ENCODE measurements at places on chromosomes 6 and 20.
A peak's percentile ranks its signal among the peaks of the same experiment; 100 is the strongest.

DNA sequence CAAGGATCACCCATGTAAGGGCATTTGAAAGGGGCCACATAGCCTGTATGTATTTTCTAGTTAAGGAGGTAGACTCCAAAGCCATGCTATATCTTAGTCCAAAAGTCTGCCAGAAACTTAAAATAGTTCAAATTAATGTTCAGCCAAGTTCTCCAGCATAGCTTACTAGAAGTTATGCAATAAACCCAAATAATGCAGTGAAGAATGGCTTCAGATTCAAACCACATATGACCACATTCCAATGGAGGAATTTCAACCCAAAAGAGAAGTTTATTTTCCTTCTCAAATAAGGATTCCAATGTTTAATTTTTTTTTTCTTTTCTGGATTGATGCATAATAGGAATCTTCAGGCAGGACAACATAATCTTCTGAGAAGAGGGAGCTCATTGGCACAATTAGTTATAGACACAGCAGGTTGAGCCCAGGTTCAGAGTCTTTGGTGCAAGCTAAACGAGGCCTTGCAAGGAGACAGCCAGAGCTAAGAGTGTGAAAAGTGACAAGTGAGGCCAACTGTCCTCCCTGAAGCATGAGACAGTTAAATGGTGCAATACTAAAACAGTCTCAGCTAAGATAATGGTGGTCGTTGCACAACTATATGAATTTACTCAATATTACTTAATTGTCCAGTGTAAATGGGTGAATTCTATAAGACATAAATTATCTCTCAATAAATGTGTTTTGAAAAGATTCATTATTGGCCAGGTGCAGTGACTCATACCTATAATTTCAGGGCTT, 598.8 kb upstream of the CDH4 start:
- no peak overlapping the region for H3K27ac ChIP-seq
- H3K36me3 ChIP-seq: no peaks in the 10 kb centered on the region

- H3K4me3 ChIP-seq: peak overlapping the region; percentile 75
- H3K27me3 ChIP-seq: no peaks in the 10 kb centered on the region
- peaks cover 28% of the 10 kb centered on the region for H3K36me3 ChIP-seq
- H3K4me1 ChIP-seq: peaks cover 8% of the 10 kb centered on the region
Observed at GRCh38 chr20:49219924-49220831, 962 bp downstream of the DDX27 start.

DNA sequence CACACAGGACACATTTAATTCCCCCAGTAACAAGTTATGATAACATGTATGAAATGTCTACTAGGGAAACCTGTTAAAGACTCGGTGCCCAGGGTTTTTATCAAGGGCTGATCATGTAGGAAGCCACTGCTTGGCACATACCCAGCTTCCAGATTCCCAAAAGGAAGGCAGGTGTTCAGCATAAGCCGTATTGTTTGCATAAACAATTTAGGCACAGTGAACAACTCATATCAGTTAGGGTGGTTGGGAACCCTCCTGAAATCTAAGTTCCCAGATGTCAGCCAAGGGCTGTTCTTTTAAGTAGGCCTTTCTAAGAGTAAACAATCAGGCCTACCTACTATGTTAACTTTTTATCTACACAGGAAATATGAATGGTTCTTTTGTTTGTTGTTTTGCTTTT, 74.1 kb downstream of the ASXL1 start:
- H3K4me3 ChIP-seq: no peak overlapping the region
- H3K36me3 ChIP-seq: peaks cover 12% of the 10 kb centered on the region
- DNase-seq: no peak
- H3K27ac ChIP-seq: no peak overlapping the region

- H3K36me3 ChIP-seq: no peaks in the 10 kb centered on the region
- no peak overlapping the region for H3K4me3 ChIP-seq
- no peaks in the 10 kb centered on the region for H3K27me3 ChIP-seq
- DNase-seq: no peak
Observed at GRCh38 chr6:155755452-155755851, 299.8 kb upstream of the NOX3 start.

GRCh38 chr20:22720206-22720605, 135.8 kb upstream of the FOXA2 start:
- DNase-seq: no peak
- peaks cover 4% of the 10 kb centered on the region for H3K4me1 ChIP-seq
- H3K4me3 ChIP-seq: no peak overlapping the region
- H3K27me3 ChIP-seq: no peaks in the 10 kb centered on the region
- H3K36me3 ChIP-seq: no peaks in the 10 kb centered on the region

GRCh38 chr6:26571592-26572296, 25.0 kb upstream of the ABT1 start:
- H3K27ac ChIP-seq: no peak overlapping the region
- peak overlapping the region; percentile 70 for H3K4me3 ChIP-seq
- peaks cover 7% of the 10 kb centered on the region for H3K4me1 ChIP-seq
- peak; percentile 89 for DNase-seq

- no peak for DNase-seq
- no peaks in the 10 kb centered on the region for H3K36me3 ChIP-seq
- H3K4me1 ChIP-seq: no peaks in the 10 kb centered on the region
- H3K27ac ChIP-seq: no peak overlapping the region
Observed at GRCh38 chr6:121732641-121733040, 297.2 kb downstream of the GJA1 start.

GRCh38 chr20:47606414-47606982, 104.8 kb downstream of the NCOA3 start:
- no peak overlapping the region for H3K4me3 ChIP-seq
- H3K36me3 ChIP-seq: no peaks in the 10 kb centered on the region
- no peak for DNase-seq
- H3K27ac ChIP-seq: no peak overlapping the region
- H3K27me3 ChIP-seq: no peaks in the 10 kb centered on the region
- H3K4me1 ChIP-seq: no peaks in the 10 kb centered on the region

DNA sequence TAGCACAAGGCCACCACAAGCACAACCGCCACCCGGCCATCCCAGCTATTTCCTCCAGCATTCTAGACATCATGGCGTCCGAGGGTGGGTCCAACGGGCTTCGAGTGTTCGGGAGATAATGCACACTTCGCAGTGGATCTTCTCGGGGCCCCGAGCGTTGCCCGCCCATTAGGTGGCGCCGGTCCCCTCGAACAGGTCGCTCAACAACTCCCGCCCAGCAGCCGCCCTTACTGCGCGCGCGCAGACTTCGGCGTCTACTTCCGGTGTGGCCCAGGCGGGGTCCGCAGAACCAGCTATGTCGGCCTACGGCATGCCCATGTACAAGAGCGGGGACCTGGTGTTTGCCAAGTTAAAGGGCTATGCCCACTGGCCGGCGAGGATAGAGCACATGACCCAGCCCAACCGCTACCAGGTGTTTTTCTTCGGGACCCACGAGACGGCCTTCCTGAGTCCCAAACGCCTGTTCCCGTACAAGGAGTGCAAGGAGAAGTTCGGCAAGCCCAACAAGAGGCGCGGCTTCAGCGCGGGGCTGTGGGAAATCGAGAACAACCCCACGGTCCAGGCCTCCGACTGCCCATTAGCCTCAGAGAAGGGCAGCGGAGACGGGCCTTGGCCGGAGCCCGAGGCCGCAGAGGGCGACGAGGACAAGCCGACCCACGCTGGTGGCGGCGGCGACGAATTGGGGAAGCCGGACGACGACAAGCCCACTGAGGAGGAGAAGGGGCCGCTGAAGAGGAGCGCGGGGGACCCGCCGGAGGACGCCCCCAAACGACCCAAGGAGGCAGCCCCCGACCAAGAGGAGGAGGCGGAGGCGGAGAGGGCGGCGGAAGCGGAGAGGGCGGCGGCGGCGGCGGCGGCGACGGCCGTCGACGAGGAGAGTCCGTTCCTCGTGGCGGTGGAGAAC, at the start of gene HDGFL1:
TSS of gene HDGFL1 (plus strand) at position 286 of the 904 bp plus-strand sequence. CDS start at position 296, 10 bp downstream.
- no peaks in the 10 kb centered on the region for H3K36me3 ChIP-seq
- peak; percentile 17 for DNase-seq
- H3K4me1 ChIP-seq: peaks cover 10% of the 10 kb centered on the region
- no peaks in the 10 kb centered on the region for H3K27me3 ChIP-seq
- no peak within 1 kb of the TSS for H3K27ac ChIP-seq

DNA sequence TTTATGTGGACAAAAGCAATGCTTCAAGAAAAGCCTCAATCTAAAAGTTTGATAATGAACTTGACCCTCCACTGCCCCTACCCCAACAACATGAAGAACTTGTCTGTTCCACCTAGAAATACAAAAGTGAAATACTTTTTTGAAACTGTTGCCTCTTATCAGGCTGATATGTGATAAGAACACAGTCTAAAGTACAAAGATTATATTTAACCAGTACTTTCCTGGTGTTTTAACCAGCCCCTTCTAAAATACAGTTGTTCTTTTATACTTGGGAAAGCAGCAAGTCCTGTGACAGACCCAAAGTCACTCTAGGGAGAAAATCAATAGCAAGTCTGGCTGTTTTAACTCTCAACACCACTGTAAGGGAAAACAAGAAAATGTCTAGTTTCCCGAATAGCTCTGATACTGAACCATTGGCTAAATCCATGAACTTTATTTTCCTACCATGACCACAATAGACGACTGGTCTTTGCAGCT, 6.6 kb downstream of the OARD1 start:
- H3K36me3 ChIP-seq: peaks cover 16% of the 10 kb centered on the region
- no peak for DNase-seq

DNA sequence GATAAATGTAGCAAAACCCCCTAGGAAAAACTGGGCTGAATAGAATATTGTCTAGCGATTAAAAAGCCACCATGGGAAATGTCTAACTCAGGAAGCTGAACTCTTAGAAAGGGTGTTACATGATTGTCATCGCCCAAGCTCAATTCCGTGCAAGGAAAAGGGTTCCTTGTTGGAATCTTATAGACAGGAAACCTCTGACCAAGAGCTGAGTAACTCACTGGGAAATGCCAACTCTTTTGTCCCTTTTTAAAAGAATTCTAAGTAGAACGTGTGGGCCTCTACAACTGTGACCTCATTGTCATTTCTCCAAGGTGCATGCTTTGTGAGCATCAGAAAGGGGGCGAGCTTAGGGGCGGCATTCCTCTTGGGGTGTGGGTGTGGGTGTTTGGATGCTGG, 88.1 kb downstream of the SYNJ2 start:
- no peaks in the 10 kb centered on the region for H3K27me3 ChIP-seq
- no peaks in the 10 kb centered on the region for H3K36me3 ChIP-seq
- no peaks in the 10 kb centered on the region for H3K4me1 ChIP-seq
- H3K27ac ChIP-seq: no peak overlapping the region
- H3K4me3 ChIP-seq: no peak overlapping the region

DNA sequence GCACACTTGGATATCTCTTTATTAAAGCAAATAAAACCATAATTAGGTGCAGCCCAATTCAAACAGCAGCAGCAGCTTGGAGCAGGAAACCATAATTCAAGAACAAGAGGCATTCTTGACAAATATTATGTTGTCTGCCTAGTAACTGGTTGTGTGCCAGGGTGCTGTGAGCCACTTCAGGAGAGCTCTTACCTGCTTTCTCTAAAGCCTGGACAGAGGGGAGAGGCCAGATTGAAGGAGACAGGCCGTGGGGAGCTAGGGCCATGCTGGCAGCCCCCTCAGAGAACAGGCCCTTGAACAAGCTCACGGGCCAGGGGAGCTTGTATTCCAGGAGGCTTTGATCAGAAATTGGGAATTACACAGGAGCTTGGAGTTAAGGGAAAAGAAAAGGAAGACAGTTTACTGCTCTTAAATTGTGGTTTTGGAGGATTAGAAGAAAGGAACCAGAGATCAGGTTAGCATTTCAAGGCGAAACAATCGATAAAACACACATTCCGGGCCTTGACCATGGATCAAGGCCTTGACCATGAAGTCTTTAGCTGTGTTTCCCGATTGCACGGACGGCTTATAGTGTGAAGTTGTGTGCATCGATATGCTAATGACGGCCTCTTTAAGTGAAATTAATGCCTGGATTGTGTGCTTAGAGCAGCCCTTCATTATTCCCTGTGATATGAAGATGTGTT, 69.8 kb upstream of the NKX2-2 start:
- H3K27me3 ChIP-seq: no peaks in the 10 kb centered on the region
- DNase-seq: no peak
- H3K27ac ChIP-seq: no peak overlapping the region
- no peak overlapping the region for H3K4me3 ChIP-seq
- H3K4me1 ChIP-seq: no peaks in the 10 kb centered on the region
- H3K36me3 ChIP-seq: no peaks in the 10 kb centered on the region

- no peaks in the 10 kb centered on the region for H3K27me3 ChIP-seq
- no peak for DNase-seq
- no peaks in the 10 kb centered on the region for H3K36me3 ChIP-seq
- no peak overlapping the region for H3K4me3 ChIP-seq
Observed at GRCh38 chr20:54140067-54140466, 33.7 kb downstream of the CYP24A1 start.

DNA sequence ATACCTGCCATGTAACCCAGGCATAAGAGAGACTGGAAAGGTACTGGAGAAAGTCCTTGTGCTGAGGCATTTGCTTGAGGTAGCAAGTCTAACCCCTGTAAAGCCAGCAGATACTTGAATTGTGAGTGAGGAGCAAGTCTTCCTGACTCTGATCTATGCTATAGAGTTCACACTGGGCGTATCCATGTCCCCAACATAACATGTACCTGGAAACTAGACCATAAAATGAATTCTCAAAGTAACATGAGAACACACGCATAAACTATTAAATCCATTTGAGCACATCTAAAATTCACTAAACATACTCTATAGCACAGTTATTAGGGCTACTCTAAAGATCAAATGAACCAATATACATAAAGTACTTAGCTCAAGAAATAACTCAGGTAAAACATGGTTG, 2.0 kb downstream of the NHSL1 start:
- H3K36me3 ChIP-seq: no peaks in the 10 kb centered on the region
- no peak for DNase-seq
- no peak overlapping the region for H3K4me3 ChIP-seq
- peaks cover 66% of the 10 kb centered on the region for H3K4me1 ChIP-seq

DNA sequence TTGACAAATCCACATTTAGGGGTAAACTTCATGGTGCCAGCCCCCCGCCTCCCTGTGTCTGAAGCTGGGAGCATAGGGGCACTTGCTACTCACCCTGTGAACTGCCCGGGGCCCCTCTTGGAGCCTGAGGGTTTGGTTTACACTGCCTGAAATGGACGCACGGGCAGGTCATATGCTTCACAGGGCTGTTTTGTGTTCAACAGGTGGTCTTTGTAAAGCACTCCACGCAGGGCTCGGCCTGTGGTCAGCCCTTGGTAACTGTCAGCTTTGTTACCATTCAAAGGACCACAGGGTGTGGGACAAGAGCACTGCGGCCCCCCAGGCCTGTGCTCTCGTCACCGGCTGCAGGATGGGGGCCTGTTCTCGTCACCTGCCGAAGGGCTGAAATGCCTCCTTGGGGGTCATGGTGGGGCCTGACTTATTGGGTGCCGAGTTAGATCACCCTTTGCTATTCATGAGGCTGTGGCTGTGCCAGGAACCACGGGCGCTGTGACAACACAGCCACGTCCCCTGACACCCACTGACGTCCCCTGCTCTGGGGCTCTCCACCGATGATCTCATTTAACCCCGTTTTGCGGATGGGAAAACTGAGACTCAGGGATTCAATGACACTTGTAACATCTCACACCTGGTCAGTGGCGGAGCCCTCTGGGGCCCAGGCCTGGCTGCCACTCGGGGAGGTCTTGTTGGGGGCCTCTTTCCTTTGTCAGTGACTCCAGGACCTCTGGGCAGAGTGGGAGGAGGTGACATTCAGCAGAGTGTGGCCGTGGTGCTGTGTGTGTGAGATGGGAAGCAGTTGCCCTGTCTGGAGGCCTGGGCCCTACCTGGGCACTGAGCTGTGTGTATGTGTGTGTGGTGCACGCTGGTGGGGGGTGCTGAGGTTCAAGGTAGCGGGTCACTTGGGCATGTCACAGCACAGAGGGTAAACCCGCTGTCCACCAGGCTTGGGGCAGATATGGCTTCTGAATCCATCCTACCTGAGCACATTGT, 24.9 kb downstream of the ZBP1 start:
- H3K27ac ChIP-seq: no peak overlapping the region
- H3K36me3 ChIP-seq: no peaks in the 10 kb centered on the region
- H3K4me3 ChIP-seq: no peak overlapping the region

- H3K4me3 ChIP-seq: no peak overlapping the region
- H3K27me3 ChIP-seq: no peaks in the 10 kb centered on the region
- H3K4me1 ChIP-seq: peaks cover 32% of the 10 kb centered on the region
- peaks cover 3% of the 10 kb centered on the region for H3K36me3 ChIP-seq
- peak; percentile 59 for DNase-seq
- peak overlapping the region; percentile 75 for H3K27ac ChIP-seq
Observed at GRCh38 chr6:155185544-155185943, 78.3 kb upstream of the CLDN20 start.

Measured in GM23338 (cell line).